Stimulated activated CD4-positive, alpha-beta T cell treated with anti-CD3 and anti-CD28 coated beads, TNF-alpha, amount 100 ng/mL, for 1 hour (primary cell): ENCODE measurements at places on chromosomes 1 and 21.

DNA sequence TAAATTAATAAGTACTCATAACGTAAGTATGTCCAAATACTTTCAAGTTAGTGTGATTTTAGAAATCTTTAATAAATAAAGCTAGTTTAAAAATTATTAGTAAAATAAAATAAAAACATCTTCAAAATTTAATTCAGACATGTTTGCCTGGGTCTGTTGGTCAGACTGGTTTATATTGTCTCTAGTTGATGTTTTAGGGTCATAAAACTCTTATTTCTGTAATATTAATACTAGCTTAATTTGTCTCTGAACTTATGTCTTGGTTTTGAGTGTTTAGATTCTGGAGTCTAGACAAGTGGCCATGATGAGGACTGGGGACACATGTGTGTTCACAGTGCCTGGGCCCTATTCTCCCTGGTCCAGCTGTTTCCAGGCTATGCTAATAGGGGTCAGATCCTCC is 184.5 kb upstream of the TNR start:
- no peak for DNase-seq

DNA sequence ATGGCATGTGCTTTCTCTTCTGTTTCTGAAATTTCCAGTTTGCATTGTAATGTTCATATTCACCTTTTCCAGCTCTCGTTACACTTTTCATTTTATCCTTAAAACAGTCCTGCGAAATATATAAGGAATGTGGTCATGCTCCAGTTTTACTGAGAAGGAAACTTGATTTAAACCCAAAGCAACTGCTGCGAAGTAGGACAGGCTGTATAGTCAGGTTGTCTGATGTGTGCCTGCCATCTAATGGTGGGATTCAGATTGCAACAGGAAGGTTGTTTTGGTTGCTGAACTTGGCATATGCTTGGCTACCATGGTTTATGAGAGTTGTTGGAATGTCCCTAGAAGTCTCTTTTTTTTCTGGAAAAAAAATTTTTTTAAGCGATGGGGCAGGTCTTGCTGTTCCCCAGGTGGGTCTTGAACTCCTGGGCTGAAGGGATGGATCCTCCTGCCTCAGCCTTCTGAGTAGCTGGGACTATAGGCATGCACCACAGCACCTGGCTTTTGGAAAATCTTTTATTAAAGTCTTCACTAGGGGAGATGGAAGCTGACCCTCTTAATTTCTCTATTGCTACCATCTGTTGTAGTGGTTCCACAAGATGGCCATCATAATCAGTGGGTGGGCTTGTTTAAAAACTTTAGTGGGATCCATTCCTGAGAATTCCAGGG is 86.9 kb downstream of the UCK2 start:
- peak; percentile 15 for DNase-seq

DNA sequence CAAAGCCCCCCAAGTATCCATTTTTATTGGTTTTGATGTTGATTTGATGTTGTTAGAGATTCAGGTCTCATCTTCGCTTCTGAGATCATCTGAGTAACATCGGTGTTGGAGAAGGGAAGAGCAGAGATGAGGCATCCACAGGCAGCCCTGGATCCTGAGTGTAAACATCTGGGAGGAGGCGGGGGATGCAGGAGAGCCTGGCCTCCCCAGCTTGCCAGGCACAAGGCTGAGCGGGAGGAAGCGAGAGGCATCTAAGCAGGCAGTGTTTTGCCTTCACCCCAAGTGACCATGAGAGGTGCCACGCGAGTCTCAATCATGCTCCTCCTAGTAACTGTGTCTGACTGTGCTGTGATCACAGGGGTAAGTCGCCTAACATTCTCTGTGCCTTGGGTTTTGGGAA is at the start of gene PROK1:
PROK1 (plus strand) TSS at position 221 of the 400 bp plus-strand sequence; CDS start at position 289, 68 bp downstream.
- no peak for DNase-seq

DNA sequence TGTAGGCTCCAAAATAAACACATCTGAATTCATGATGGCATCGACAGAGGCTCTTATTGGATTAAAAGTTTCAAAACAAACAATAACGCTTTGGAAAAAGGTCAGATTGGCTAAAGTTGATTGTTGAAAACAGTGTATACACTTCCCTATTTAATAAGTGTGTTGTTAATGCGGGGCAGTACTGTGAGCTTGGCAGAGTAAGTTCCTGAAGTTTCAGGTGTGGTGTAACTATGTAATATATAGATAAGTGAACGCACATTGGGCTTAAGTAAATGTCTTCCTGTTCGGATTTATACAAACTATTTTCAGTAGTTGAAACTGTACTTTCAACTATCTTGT is 810 bp downstream of the ZBTB37 start:
- no peak for DNase-seq

DNA sequence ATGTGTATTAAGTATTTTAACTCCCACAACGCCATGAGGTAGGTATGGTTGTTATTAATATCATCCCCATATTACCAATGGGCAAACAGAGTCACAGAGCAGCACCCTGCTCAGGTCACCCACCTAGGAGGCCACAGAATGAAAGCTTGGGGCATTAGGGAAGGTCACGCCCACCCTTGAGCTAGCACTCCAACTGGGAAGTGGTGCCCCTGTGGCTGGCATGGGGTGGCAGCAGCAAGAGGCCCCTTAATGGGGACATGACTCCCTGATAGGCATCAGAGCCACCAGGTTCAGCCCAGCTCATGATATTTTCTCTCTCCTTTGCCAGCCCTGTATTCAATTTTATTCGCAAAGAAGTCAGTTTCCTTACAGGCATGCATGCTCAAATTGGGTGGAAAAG is 90.6 kb downstream of the DMRTB1 start:
- no peak for DNase-seq
